ENCODE measurements at places on chromosomes 11 and 22.

- peak; percentile 72 for DNase-seq
Measured at GRCh38 chr11:26753723-26754504, 32.1 kb upstream of the SLC5A12 start.

GRCh38 chr11:20966489-20966888 lies 297.1 kb downstream of the NELL1 start:
- DNase-seq, result no peak

DNA sequence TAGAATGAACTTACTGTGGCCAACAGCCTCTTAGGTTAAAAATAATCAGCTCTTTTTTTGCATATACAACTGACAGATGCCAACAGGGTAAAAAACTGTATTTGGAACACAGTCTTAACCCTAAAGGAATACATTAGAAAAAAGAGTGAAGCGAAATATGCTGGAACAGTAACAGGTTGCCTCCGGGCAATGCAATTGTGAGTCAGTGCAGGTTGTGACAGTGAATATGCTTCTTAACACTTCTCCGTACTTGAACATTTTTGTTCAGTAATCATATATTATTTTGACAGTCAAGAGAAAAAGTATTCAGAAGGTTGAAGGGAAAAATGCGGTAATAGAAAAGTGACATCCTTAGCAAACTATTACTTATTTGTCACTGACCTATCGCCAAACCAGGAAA lies 98.5 kb downstream of the DBX1 start:
- DNase-seq, result no peak

GRCh38 chr11:115389790-115390189 lies 114.4 kb downstream of the CADM1 start:
- no peak for DNase-seq

GRCh38 chr22:47376901-47377505 lies 614.6 kb downstream of the TBC1D22A start:
- DNase-seq, result no peak

DNA sequence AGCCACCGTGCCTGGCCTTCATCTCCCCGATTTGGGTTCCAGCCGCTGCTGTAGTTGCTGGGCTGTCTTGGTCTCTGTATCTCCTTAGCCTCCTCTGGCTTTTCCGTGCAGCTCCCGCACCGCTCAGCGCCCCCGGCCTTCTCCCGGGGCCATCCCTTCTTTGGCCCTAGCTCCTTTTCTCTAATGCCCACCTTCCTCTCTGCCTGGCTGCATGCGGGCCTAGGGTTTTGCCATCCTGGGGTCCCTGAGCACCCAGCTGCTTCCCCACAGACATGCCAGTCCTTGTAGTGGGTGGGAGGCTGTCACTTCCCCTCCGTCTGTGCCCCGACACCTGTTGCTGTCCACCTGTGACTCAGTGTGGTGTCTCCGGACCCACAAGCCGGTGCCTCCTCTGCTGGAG lies 36.4 kb downstream of the KCNJ4 start:
- DNase-seq, result no peak

DNA sequence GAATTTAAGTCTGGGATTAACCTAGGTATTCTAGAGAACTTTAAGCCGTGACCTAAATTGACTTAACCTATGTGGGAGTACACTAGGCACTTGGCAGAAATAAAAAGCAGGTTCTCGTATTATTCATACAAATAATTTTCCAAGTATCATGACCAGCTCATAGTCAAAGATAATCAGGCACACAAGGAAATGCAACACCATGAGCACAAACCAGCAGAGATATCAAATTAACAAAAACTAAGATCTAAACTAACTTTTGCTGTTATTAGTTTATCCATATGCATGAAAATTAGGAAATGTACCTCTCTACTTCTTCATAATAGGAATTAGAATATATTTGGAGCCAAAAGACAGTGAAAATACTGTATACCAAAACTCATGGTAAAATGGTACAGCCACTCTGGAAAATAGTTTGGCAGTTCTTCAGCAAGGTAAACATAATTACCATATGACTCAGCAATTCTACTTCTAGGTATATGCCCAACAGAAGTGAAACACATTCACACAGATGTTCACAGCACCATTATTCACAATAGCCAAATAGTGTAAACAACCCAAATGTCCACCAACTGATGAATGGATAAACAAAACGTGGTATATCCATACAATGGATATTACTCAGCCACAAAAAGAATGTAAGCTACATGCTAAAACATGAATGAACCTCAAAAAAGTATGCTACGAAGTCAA lies 154.1 kb downstream of the ENTHD1 start:
- no peak for DNase-seq

- DNase-seq, result no peak
Measured at GRCh38 chr22:46828323-46828900, 66.0 kb downstream of the TBC1D22A start.

DNA sequence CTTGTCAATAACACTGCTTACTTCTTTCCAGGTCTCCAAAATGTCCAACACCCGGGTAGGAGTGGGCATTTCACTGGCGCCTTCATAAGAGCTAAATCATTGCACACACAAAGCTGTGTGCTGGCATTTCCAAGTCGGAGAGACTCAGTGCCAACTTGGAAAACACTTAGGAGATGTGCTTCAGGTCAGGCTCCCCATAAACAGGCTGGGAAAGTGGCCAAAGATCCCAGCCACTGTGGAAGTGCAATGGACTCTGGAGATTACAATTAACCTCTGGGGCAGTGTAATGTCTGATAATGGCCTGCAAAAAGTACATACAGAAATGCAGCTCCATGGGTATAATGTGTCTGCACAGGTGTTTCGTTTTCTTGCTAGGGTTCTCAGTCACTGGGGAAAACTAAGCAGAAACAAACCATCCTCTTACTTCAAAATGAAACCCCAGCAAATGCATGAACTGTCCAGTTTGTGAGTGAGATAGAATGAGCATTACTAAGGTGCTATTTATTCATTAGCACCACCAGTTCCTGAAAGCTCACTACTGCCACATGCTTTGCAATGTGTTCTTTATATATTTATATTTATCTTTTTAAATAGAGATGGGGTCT lies 79.0 kb downstream of the ABTB2 start:
- DNase-seq, result no peak

- DNase-seq, result peak; percentile 30
Measured at GRCh38 chr22:24445481-24446259, 18.3 kb downstream of the ADORA2A start.

DNA sequence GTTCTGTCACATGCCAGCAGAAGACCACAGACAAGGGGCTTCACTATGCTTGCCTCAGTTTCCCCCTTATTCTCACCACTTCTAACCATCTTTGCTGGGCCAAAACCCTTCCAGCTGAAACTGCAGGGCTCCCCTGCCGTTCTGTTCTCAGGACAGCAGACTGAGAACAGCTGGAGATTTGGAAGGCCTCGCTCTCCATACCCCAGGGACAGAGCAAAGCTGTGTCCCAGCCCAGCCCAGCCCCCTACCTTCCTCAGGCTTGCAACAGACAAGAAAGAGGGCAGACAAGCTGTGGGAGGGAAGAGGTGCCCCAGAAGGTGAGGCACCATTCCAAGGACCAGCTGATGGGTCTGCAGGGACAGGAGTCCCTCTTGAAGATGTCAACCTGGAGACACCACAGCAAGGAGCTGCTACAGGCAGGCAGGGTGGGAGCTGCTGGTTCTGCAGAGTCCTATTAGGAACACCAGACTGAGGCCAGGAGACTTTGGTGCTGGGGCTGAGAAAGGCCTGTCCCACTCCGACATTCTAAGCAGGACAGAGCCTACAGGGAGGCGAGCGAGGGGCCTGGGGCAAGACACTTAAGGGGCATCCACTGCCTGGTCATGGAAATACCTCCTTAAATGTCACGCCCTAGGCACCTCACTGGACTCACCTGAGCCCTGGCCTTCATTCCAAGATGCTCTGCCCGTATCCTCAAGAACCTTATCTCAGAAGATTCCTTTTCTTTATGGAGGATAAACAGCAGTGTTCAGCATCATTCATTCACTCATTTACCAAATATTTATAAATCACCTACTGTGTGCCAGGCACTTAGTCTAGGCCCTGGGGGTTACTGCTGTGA lies 6.9 kb downstream of the SCN2B start:
- no peak for DNase-seq

DNA sequence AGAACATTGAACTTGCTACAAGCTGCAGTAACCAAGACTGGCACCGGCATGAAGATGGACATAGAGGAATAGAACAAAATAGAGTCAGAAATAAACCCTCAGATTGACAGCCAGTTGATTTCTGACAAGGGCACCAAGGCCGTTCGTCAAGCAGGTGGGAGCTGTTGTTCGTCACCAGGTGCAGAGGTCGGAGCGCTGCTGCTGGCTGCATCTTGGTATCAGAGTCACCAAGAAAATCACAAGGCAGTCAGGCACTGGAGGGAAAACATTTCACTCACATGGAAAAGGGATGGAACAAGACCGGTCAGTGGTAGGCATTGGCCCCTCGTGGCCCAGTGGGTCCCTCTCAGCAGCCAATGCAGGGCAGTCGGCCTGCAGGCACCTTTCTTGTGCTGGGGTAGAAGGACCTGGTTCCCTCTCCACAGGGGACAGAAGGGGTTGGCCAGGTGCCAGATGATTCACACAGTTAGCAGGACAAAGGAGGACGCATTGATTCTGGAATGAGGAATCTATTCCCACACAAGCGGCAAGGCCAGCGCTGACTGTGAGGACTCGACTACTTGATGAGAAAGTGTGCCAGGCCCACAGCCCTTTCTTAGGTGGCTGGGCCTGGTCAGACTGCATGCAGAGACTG lies 115.8 kb upstream of the FGF3 start:
- DNase-seq, result peak; percentile 38

DNA sequence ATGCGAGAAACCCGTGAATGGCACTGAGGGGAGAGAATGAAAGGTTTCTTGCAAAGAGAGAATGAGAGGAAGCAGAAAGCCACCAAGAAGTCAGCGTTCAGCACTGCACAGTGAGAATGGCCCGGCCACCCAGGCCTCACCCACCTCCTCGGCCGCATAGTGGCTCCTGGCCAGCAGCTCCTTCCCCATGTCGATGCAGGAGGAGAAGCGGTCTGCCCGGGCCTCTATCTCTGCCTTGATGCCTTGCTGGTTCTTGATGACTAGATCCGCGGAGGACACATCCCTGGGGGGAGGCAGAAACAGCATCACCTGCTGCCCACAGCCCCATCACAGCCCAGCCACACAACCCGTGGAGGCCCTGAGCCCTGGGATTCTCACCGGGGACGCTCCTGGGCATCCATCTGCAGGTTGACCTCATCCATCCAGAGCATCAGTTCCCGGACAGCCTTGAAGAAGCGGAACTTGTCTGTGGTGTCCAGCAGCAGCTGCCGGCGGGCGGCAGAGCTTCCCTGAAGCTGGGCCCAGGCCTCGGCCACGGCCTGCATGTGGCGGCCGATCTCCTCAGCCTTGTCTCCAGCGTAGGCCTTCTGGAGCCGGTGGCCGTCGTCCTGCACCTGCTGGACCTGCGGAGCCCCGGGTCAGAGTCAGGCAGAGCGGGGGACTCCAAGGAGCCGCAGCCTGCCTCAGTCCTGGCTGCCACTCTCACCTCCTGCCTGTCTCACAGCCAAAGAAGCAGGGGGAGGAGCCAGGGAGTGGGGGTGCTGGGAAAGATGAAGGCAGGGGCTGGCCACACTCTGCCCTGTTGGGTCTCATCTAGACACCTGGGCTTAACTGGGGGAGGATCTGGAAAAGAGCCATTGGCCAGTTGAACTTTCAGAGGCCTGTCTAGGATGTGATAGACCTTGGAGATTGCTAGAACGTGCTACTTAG lies 12.2 kb upstream of the RBM4B start:
- DNase-seq, result no peak

GRCh38 chr11:100831929-100832494 lies 144.9 kb downstream of the ARHGAP42 start:
- DNase-seq, result no peak

DNA sequence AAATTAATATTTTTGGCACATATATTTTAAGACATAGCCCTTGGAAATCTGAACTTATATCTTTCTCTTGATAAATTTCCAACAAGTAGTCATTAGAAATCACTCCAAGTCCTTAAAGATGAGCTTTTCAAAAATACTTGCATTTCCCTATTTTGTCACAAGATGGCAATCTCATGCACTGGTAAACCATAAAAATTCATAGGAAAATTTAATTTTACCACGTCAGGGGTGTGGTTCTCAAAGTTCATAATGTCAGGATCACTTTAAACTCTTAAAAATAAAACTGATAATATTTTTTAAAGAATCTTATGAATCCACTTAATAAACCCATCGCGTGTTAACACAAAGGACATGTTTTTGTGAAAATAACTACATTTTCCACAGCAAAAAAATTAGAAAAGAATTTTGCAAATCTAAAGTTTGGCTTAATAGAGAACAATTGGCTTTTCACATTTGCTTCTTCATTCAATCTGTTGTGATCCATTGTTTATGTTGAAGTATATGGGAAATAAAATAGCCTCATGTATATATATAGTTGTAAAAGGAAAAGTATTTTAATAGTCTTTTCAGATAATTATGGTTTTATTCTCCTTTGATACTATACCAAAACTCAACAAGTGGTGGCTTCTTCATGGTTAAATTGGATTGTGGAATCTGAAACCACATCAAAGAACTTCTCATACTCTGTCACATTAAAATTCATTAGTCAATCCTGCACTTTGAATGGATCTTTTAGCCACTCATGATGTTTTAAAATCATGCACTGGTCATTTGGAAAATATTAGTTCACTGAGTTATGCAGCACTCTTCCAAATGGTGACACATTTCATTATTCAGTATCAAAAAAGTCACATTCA lies 169.1 kb downstream of the CADM1 start:
- DNase-seq, result peak; percentile 36

- no peak for DNase-seq
Measured at GRCh38 chr22:41920271-41920976, 5.5 kb upstream of the SHISA8 start.

DNA sequence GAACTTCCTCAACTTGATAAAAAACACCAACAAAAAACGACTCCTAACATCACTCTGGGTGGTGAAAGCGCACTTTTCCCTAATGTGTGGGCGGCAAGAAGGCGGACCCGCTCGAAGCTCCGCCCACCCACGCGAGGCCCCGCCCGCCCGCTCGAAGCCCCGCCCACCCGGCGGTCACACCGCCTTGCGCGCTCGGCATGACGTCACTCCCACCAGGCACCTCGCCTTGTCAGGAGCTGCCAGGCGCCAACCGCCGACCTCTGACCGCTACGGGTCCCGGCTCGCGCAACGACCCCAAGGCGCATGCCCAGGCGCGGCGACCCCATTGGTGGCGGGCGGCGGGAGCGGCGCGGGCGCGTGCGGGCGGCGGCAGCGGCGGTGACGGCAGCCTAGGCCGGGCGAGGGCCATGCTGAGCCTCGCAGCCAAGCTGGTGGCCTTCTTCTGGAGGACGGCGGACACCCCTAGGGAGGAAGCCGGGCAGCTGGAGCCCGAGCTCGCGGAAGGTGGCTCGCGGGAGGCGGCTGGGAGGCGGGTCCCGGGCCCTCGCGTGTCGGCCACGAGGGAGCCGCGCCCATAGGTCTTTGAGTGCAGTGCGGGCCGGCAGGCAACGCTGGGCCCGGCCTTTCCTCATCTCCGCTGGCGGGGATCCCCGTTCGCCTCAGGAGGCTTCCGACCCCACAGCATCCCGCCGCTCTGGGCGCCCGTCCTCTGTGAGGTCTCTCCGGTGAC lies at the start of gene MOV10L1:
TSS of gene MOV10L1 (plus strand) at position 325 of the 730 bp plus-strand sequence. CDS start at position 408, 83 bp downstream.
- no peak for DNase-seq

GRCh38 chr11:103662880-103663279 lies 373.6 kb upstream of the DDI1 start:
- DNase-seq, result peak; percentile 16

GRCh38 chr11:69022260-69022659 lies 9.2 kb upstream of the MRGPRF start:
- no peak for DNase-seq

All from EH (cell line).